ENCODE measurements at places on chromosomes 16 and 17.

GRCh38 chr17:16001226-16001897 is 1.7 kb downstream of the TTC19 start:
- DNase-seq, result peak; percentile 16

DNA sequence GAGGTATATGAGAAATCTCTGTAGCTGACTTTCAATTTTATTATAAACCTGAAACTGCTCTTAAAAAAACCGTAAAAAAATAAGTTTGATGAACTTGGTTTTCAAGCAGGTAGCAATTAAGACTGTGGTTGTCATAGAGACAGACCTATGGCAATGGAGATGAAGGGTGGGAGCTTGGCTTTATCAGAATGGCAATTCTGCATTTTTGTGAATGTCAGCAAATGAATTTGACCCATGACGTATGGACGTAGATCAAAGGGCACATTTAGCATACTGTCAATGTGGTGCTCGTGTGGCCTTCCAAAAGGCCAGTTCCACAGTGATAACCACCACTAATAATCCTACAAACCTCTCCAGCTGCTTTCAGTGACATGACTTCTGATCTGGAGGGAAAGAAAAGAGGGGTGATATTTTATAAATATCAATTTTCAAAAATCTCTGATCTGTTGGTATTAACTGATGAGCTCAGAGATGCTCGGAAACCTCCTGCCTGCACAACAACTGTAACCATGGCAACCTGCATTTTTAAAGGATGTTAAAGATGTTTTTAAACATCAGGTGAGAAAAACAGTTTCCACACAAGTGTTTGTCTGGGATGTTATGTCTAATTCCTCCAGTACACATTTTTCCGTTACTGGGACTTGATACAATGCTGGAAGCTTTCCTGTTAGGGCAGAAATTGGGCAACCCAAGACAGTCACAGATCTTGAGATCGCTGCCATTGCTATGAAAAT is 533.7 kb downstream of the CDH13 start:
- DNase-seq, result no peak

DNA sequence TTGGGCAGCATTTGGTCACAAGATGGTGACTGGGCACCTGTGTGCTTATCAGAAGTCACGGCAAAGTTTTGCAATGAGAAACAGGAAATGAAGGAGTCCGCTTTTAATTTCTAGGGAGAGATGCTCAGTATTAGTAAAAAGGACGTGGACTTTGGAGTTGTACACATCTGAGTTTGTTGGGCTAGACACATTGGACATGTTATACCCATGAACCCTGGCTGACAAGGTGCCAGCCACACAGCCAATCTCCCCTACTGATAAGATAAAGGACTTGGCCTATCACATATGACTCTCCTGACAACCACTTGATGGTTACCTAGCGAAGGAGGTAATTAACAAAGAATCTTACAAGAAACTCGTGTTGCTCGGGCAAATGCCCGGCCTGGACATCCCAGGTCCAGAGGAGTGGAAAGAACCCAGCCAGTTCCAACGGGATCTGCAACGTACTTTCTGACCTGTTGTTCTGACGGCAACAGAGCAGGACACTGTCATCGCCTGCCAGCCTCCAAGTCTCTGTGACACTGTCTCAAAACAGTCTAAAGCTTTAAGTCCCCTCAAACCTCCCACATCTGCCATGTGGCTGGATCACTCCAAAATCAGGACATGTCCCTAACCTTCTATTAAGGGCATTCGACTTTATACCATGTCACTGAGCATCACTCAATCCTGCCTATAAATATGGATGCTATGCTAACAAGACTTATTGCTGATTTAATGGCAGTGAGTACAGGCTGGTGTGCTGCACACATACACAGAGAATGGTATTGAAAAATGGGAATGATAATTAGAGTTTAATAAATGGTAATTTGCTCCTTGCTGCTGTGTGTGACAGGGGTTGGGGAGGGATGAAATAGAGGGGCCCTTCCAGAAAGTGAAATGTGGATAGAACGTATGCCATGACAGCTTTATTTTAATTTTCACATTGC is 47.6 kb upstream of the LYRM9 start:
- DNase-seq, result no peak

DNA sequence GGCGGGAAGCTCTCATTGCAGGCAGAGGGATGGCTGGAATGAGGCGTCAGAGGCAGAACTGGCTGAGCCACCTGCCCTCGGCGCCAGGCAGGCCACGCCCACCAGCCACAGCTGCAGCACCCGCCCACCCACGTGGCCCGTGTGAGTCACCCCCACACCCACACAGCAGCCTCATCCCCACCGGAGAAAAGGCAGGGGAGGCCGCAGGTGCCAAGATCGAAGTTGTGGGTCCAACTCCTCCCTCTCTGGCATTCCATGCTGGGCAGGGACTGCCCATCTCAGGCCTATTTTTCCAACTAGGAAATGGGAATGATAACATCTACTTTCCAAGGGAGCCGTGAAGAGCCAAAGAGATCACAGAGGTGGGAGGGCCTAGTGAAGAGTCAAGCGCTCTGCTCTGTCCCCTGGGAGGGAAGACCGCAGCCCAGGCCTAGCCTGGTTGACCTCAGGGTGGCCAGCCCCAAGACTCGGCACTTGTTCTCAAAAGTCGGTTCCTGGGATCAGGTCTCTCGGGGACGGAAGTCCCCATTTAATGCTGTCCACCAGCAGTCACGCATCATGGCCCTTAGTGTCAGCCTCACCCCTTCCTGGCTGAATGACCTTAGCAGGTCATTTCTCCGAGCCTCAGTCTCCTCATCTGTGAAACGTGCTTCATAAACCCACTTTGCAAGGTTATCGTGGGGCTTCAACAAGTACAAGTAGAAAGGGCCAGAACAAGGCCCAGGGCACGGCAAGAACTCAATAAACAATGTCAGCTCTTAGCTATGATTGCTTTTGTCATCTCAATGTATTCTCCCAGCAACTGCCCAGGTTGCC is at the start of gene TRPV3:
Gene TRPV3, minus strand, starts transcription at position 45 of the 816 bp plus-strand sequence. CDS start 2,962 bp downstream, outside the sequence.
- DNase-seq, result no peak

DNA sequence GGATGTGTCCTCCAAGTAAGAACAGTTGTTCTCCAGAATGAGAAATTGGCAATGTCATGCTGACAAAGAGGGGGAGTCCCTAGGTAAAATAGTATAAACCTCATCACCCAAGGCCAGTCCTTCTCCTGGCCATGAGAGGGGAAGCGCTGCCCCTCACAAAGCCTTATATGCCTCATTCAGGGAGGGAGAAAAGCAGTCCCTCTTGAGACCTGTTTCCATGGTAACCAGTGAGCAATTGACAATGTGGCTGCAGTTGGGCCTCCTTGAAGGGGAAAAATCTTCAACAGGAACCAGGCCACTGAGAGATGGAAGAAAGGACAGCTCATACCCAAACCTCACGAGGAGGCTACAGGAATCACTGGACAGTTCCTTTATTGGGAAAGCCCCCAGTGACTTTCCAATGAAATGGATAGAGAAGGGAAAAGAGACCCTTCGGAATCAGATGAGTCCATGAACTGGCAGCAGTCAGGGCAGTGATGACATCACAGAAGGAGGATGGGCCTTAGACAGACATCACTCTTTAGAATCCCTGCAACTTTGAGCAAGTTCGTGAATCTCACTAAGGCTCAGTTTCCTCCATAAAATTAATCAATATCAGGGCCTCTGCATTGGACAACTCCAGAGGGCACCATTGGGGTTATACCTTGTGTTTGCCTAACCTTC is 275.7 kb downstream of the TOX3 start:
- no peak for DNase-seq

GRCh38 chr16:265002-265529 is 10.7 kb downstream of the RGS11 start:
- DNase-seq, result no peak

GRCh38 chr17:751269-752001 is 629 bp downstream of the GEMIN4 start:
- DNase-seq, result peak; percentile 69

DNA sequence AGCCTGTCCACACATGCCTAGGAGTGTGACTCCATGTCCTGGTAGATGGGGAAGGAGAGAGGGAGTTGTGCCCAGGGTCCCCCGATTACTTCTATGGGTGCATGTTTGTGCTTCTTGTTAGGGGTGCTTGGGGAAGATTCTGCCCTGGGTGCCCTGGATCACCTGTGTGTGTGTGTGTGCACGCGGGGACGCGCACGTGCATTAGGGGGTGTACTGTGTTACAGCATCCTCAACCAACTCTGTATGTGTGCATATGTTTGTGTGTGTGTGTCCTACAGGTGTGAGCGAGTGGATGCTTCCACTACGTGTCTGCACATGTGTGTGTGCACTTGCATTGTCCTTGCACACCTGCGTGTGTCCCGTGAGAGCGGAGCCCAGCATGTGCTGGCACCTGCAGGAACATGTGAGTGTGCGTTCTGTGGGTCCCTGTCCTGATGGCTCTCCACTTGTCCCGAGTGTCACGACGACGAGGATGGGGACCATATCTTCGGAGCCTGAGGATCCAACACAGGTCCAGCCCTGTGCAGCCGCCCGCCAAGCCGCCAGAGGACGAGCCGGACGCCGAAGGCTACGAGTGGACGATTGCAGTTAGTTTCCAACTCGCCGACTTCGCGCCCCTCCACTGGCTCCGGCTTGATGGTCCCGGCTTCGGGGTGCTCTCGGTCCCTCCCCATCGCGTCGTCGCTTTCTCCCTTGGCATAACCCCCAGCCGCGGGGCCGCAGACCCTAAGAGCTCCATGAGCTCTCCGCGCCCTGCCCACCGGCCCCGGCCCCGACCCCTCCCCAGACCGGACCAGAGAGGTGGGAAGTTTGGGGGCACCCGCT is 6.0 kb upstream of the TBC1D3B start:
- no peak for DNase-seq

GRCh38 chr16:4288148-4288921 is 15.5 kb upstream of the TFAP4 start:
- DNase-seq, result peak; percentile 73

- no peak for DNase-seq
Observed at GRCh38 chr16:48903039-48903438, 293.1 kb upstream of the N4BP1 start.

GRCh38 chr17:69485251-69485661 is 70.8 kb downstream of the MAP2K6 start:
- peak; percentile 53 for DNase-seq

- DNase-seq, result peak; percentile 63
Observed at GRCh38 chr16:29729116-29729521, 16.7 kb downstream of the C16orf54 start.

DNA sequence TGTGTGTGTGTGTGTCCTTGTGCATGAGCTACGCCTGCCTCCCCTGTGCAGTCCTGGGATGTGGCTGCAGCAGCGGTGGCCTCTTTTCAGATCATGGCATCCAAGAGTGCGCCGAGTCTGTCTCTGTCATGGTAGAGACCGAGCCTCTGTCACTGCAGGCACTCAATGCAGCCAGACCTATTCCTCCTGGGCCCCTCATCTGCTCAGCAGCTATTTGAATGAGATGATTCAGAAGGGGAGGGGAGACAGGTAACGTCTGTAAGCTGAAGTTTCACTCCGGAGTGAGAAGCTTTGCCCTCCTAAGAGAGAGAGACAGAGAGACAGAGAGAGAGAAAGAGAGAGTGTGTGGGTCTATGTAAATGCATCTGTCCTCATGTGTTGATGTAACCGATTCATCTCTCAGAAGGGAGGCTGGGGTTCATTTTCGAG is 22.5 kb downstream of the STAT5A start:
- DNase-seq, result no peak

- DNase-seq, result no peak
Observed at GRCh38 chr16:15434079-15434424, 336 bp upstream of the BMERB1 start.

- no peak for DNase-seq
Observed at GRCh38 chr16:68750193-68750695, 13.2 kb downstream of the CDH1 start.

DNA sequence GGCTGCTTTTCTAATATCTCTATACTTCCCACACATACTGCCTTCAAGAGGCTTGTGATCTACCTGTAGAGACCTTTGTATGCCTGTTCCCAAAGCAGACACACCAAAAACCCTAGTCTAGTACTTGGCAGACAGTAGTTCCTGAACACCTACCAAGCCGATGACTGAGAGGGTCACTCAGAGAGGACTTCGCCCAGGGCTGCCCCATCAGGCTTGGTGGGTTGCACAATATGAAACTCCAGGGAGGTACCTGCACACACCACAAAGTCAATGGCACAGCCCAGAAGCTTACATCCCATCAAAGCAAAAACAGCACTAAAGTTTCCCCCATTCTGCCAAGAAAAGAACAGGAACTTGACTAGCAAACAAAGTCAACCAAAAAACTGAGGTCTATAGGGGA is 30.3 kb downstream of the ASPA start:
- no peak for DNase-seq

DNA sequence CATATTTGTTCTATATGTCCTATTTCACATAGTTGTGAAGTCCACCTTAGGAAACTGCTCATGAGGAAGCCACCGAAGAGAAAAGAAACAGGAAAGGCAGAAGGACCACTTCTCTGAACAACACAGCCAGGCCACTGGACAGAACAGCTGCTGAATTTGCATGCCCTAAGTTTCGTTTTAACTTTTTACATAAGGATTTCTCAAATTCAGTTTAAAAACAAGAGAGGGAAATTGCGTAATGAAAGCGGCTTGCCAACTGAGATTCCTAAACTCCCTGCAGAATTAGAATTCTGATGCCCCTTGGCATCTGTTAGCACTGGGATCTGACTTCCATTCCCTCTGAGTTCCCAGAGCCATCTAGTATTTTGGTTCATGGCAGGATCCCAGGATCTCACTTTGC is 5.0 kb upstream of the CCL8 start:
- peak; percentile 49 for DNase-seq

DNA sequence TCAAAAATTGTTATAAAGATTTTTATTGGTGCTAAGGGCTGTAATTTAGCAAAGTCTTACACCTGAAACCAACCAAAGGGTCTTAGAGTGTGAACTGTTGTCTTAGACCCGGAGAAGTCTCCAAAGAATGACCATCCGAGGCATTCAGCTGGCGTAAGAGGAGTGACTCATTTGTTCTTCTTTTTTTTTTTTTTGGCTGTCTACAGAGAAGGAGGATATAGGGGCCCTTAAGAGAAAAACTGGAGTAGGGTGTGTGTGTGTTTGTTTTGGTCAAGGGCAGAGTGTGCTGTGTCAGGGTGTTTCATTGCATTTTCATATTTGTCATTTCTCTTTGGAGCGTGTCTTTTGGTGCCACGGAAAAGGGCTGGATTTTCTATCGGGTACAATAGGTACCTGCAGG is 508.0 kb downstream of the WWOX start:
- DNase-seq, result peak; percentile 24

DNA sequence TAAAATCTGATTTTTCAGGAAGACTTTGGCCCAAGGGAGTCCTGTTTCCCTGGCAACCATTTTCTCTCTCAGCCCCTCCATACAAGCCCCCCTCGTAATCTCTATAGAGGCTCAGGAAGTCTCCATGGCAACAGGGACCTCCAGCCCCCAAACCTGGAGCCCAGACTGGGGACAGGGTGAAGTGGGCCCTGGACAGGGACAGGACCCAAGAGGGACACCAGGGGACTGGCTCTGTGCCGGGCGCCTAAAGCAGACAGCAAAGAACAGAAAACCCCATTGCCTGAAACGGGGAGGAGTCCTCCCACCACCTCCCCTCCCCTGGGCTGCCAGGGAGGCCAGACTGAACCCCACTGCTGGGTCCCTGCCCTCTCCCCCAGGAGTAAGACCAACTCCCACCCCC is 40.6 kb downstream of the CPNE2 start:
- no peak for DNase-seq

GRCh38 chr17:38958326-38958725 is 8.9 kb downstream of the FBXO47 start:
- no peak for DNase-seq

- peak; percentile 91 for DNase-seq
Observed at GRCh38 chr17:77428020-77428748, 287.4 kb downstream of the SEC14L1 start.
